CD4-positive, alpha-beta T cell treated with Interleukin-4 for 4 hours (primary cell): ENCODE measurements at places on chromosomes 3 and 15.

DNA sequence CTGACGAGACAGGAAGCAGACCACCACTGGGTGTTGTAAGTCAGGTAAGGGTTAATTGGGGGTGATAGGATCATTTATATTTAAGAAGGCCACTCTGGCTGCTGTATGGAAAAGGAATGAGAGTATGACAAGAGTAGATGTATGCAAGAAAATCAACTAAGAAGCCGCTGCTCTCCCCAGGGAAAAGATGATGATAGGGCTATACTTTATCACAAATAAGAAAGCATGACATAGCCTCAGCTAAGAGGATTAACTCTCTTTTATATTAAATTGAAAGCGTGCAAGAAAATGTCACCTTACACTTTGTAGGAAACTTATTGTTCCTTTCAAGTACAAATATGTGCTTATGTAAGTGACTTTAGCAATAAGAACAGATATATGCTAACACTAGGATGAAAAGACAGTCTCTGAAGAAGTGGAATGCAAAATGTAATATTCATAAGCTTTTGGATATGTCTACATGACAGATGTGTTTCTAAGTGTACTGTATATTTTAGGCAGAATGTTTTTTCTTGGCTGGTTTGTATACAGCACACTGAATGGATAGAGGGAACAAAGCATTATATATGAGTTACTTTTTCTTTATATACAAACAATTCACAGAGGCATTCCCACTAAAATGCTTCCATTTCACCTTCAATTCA, 8.7 kb upstream of the NDUFB4 start:
- no peak for DNase-seq

GRCh38 chr3:120498556-120499346, 48.0 kb upstream of the FSTL1 start:
- no peak for DNase-seq

GRCh38 chr3:60336061-60336460, 915.2 kb downstream of the FHIT start:
- no peak for DNase-seq

DNA sequence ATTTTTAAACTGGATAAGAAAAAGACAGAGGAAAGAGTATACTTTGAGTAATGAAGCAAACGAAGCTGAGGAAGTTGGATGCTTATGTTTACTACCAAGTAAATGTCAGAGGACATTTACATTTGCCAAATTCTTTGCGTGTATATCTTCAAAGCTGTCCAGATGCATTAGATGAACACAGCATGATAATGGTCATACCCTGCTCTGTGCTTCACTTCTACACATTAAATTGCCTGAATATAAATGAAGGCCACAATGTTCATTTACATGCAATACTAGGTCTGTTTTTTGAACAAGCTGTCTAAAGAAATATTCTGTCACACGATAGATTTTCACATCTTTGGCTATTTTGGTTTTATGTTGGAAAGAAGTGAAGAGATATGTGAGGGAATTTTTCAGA, 405.8 kb upstream of the ADAMTS9 start:
- no peak for DNase-seq

DNA sequence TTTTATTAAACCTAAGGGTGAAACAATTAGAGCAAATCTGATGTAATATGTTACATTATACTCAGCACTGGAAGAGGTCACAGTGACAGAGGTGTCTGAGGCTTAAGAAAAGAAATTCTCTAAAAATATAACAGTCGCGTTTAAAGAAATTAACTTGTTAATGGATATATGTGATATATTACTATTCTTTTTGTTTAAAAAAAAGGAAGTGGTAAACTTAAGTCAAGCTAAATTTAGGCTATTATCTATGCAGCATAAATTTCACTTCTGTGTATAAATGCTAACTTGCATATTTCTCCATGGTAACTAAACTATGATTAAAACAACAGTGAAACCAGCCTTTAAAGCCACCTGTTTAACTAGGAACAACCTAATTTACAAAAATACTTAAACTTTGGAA, 191.3 kb downstream of the FOXP1 start:
- peak; percentile 44 for DNase-seq

DNA sequence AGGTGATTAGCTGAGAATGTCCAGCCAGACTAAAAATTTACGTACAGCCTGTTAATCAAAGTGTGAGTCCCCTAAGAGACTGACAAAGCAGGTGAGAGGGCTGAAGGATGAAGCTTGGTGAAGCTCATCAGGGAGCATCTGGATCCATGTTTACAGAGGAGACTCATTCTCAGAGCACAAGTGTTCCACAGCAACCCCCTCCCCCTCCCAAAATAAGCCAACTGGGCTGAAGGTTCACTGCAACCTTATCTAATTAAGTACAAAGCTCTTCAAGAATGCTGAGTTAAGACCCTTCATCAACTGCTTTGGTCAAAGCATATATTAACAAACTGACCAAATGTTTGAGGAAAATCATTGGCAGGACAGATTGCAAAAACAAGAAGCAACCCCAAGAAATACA, 262.6 kb upstream of the ZNF385D start:
- no peak for DNase-seq

DNA sequence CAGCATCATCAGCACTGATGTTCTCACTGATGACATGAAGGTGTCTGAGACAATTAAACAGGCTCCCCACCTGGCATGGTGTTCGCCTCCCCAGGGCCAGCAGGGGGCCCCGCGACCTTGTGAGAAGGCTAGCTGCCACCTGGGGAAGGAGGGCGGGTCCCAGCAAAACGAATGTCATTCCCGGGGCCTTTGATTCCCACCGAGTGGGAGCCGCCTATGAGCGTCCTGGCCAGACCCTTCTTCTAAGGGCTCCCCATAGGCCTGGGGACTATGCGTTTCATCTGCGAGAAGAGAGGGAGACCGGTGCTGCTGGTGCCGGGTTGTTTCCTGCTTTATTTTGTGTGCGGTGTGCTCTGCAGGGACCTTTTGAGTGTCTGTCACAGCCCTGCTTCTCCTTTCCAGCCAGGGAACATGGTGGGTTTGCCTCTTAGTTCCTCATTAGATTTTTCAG, 20.5 kb upstream of the MINDY4B start:
- DNase-seq: peak; percentile 14

DNA sequence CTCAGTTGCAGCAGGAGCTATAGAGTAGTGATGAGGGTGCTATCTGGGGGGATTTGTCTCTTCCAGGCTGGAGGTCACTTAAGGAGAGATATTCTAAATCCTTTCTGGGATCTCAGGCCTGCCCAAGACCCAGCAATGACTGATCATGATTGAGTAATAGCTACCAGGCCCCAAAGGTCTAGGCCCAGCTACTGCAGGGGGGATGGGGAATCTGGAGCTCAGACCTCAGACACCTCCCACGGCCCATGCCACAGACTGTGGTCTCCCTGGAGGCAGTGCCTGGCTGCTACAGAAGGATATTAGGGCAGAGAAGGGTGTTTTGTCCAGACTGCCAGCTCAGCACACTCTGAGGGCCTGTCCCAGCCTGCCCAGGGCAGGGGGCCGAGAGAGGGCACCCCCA, 6.9 kb downstream of the SLC38A3 start:
- no peak for DNase-seq

DNA sequence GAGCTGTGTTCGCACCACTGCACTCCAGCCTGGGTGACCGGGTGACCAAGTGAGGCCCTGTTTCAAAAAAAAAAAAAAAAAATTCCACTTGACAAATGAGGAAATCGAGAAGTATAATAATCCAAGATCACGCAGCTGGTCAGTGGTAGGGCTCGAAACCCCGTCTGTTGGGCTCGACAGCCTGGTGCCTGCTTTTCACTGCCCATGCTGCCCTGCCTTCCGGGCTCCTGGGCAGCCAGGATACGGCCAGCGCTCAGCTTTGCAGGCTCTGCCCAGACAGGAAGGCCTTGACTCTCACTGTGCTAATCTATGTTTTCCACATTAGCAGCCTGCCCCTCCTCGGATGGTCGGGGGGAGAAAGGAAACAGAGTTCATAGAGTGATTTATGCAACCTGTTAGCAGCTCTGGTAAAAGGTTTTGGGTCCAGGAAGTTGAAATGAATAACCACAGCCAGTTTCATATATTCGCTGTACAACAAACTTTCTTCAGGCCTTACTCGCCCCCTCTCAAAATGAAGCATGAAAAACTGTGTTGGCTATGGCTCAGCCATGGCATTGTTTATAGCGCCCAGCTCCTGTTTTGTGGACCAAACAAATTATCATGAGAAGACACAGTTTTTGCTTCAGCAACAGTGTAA, 108.8 kb downstream of the XXYLT1 start:
- DNase-seq: no peak

GRCh38 chr3:15467227-15468181, 40.1 kb downstream of the EAF1 start:
- no peak for DNase-seq

DNA sequence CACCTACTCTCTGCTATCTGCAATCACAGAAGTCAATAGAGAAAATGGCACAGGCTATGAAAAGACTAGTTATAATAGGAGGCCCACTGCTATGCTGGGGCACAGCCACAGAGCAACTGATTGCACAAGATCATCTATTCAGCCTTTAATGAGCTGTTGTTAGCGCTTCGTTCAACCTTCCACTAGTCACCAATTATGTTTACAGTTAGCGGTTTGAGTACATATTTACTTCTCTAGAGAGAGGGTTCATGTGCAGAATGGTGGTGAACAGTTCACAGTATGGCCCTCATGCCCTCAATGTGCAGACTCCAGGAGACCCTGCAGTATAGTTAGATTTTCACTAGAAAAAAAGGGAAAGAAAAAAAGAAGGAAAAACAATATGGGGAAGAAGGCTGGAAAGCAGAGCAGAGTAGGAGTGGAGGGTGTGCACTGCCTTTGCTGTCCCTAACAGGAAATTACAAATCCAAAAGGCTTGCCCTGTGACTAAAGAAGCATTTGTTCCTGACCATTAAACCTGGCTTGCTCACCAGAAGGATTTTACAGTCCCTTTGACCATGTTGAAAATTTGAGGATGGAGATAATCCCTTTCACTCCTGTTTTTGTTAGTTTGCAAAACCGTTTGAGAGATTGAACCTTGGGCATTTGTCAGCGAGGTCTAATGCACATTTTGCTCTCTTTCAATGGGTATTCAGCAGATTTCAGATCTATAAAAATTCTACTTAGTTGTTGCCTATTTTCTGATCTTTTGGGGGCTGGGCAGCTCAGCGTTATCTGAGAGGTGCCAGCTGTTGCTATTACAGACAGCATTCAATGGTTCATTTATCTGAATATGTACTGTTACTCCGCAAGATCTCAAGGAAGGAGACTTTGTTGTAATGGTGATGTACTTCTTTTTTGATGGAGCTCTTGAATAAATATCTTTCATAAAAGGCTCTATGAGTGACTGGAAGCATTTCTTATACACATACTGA, 296.1 kb downstream of the LSAMP start:
- DNase-seq: no peak

DNA sequence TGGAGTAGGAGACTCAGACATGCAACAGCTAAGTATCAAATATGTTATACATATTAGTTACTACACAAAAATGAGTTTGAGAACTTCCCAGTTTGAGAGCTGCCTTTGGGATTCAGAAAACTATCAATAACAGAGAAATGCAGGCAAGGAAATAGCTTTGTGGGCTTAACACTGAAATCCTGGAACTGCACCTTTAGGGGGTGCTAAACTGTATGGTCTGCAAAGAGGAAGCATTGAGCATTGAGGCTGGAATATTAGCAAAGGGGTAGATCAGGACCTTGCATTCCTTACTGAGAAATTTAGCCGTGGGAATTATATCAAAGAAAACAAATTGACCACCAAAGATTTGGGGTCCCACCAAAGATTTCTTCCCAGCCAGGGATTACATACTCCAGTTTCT, 580.0 kb downstream of the ZNF385D start:
- DNase-seq: no peak

DNA sequence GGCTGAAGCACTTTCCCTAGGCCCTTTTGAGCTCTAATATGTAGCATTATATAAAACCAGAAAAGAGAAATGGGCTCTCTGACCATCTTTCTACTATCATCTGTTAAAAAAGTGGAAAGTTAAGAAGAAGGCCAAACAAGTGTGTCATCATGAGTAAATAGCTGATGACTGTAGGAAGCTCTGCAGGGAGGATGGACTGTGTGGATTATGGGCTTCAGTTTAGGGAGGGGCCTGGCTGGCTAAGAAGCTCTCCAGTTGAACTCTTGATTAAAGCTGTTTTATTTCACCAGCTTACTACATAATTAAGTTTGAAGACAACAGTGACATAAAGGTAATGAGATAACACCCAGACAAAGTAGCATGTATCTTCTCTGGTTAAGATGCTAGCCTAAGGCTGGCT, 30.6 kb downstream of the INTS14 start:
- no peak for DNase-seq

DNA sequence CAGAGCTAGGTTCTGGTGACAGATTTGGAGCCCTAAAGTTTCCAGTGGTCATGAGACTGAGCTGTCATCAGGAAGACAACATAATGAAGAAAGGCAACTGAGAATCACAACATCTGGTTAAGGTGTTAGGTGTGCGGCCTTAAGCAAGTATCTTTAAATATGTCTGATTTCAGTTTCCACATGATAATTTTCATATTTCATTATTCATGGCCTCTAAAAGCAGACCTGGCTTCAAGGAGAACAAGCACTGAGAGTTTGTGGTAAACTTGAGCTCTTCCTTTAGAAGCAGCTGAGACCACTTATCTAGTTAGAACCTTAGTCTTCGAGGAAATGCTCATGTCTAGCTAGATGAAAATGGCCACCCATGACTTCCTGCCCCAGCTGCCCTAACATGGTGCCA, 25.7 kb upstream of the MYLK start:
- DNase-seq: no peak

GRCh38 chr15:65371976-65372786, 5.6 kb downstream of the IGDCC3 start:
- no peak for DNase-seq

DNA sequence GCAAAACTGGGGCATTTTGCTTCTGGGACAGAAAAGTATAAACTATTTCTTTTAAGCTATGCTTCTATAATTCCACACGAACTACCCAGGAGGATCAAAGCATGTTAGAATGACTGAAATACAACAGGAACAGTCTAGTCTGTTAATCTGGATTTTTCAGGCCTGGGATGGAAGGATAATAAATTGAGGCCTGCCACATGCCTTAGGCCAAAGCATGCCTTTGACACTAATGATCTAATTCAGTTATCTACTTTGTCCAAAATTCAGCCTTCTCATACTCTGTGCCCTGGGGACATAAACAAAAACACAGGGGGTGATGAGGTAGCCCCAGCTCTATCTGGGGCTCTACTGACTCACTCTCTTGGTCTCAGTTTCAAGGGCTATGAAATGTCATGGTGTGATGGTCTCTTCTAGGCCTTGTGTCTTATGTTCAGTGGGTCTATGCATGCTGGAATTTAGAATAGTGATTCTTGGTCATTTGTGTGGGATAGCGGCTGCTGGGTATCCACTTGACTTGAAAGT, 32.5 kb downstream of the GAP43 start:
- no peak for DNase-seq

GRCh38 chr3:128914966-128915645, 35.7 kb downstream of the ACAD9 start:
- no peak for DNase-seq
